ENCODE measurements at places on chromosomes 1 and 21.

DNA sequence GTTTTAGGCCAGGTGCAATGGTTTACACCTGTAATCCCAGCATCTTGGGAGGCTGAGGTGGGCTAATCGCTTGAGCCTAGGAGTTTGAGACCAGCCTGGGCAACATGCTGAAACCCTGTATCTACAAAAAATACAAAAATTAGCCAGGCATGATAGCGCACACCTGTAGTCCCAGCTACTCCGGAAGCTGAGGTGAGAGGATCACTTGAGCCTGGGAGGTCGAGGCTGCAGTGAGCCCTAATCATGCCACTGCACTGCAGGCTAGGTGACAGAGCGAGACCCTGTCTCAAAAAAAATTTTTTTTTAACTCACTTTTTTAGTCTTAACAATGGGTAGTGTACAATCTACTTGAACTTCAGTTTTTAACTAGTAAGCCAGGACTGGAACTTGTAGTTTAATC lies 137.5 kb downstream of the HS2ST1 start:
- no peak for DNase-seq

GRCh38 chr1:156560585-156561163 lies 11.7 kb downstream of the IQGAP3 start:
- no peak for DNase-seq

DNA sequence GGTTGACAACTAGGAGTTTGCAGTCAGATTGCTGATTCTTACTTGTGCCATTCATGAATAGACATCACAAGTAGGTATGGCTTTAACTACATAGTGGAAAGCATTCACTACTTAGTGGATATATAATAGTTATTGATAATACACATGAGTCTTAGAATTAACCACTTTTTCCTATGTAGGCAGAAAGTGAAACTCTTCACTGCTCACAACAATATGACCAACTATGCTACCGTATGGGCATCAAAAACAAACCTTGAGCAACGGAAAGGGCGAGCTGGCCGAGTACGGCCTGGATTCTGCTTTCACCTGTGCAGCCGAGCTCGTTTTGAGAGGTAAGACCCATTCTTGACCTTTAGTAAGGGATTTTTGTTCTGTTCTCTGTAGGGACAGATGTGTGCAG lies 38.7 kb downstream of the DHX9 start:
- DNase-seq: no peak

DNA sequence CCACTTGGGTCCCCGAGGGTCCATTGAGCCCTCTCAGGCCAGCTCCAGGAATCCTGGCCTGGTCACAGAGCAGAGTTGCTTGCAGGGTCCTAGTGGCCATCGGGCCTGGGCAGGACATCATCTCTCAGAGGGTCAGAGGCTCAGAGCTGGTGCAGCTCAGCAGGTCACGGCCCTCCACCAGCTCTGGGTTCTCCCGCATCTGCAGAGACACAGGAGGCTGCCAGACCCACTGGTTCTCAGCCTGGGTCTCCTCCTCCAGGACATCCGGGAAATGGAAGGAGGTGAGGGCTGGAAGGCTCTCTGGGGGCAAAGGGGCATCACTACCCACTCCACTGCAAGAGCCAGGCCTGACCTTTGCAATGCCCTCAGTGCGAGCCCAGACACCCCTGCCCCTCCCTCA lies 6.5 kb downstream of the TMEM54 start:
- DNase-seq: no peak

DNA sequence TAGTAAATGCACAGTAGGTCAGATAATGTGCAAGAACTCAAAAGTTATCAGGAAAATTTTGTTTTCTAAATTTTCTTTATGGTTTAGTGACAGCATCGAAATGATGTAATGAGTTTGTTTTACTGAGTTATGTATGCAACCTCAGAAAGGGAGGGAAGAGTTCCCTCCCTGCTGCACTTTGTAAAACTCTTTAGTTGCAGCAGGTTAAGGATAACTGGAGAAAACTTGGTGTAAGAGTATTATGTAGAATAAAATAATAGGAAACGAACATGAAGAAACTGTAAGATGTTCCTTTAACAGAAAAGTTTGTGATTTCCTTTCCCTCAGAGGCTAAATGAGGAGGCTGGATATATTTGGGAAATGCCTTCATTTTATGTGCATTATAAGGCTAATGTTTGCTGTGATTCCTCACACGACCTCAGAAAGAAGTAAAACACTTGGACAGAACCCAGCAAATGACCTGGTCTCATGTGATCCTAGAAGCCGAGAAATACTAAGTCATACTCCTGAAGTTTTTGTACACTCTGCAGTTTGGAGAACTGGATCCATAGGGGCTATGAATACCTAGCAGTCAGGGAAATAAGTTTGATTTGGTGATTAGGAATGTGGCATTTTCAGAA lies 35.4 kb downstream of the ADGRL2 start:
- DNase-seq: no peak

- DNase-seq: no peak
Measured at GRCh38 chr1:196180847-196181593, 427.2 kb downstream of the KCNT2 start.

- DNase-seq: no peak
Measured at GRCh38 chr1:29081201-29081600, 42.5 kb downstream of the TMEM200B start.

GRCh38 chr1:46520063-46520911 lies 30.7 kb downstream of the DMBX1 start:
- DNase-seq: no peak

DNA sequence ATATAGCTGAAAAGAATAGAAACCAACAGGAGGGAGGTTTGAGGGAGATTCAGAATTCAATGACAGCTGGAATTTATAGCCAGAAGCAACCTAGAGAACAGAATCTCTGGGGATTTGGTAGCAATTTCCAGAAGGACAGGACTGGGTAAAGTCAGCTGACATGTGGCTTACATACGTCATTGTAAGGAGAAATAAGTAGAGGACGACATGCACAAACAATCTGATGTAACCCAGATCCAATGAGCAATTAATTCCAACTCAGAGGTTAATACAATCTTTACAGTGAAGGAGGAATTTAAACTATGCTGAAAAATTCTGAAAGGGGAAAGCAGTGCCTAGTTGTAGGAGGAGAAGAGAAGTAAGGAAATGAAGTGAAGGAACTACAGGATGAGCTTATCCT lies 383.9 kb downstream of the PTBP2 start:
- no peak for DNase-seq

GRCh38 chr1:1199141-1199960 lies 7.0 kb downstream of the TNFRSF18 start:
- no peak for DNase-seq

DNA sequence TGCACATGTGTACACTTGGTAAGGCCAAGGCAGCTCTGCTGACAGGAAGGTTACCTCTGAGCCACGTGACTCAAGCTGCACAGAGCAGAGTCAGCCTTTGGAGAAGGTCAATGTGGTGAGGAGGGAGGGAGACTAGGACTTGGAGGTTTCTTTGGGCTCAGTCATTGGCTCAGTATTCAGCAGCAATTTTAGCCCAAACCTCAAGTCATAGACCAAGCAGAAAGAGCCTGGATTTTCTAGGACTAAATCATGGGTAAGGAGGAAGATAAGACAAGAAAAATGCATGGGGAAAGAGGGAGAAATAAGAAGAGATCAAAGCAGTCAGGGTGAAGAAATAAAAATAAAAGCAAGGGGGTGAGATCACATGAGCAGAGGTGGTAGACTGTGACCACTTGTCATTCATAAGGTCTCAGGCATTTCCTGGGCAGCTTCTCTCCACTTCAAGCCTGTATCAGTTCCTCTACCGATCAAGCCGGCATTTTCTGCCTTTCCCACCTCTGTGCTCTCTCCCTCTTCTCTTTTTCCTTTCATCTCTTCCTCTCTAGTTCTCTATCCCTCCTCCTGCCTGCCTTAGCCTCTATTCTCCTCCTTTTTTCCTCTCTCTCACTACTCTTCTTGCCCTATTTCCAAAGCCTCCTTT lies 51.7 kb upstream of the DUSP10 start:
- no peak for DNase-seq

DNA sequence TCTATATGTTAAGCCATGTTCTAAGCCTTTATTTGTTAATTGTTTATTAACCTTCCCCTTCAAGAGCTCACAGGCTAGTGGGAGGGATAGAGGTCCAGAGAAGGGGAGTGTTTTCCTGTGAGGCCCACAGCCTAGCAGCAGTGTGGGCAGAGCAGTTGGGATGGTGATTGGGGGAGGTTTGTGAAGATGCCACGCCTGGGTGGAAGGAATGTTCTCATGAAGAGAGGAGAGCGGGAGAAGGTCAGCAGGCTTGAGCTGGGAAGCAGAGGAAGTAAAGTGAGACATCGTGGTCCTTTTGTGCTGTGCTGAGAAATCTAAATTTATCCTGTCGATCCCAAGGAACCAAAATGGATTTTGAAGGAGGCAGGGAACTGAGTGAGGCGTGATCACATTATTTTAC lies 42.6 kb downstream of the TRAPPC10 start:
- no peak for DNase-seq

- DNase-seq: no peak
Measured at GRCh38 chr1:1782399-1783221, 4.3 kb upstream of the NADK start.

DNA sequence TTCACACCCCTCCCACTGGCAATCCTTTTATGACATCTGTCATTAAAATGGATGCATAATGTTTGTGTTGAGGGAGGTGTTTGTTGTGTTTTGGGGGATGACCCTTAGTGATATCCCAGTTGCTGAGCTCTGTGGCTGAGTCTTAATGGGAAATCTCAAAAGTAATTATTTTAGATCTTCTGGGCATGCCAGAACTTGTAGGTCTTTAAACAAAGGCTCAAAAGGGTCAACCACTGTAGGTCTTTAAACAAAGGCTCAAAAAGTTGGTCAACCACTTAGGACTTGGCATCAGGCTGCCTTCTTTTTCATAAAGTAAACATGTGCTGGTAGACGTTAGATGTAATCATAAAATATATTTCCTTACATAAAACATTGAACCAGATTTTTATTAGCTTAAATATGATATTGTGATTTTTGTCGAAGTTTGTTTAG lies 78.0 kb downstream of the CDC14A start:
- DNase-seq: no peak
